Sciatic nerve (tissue), 2 donors: ENCODE measurements at places on chromosomes 2 and 18.

GRCh38 chr18:48834413-48835031 lies 116.2 kb downstream of the SMAD7 start:
- DNase-seq: peak; percentile 77

GRCh38 chr18:7941533-7941932 lies 374.4 kb downstream of the PTPRM start:
- no peak for DNase-seq

- DNase-seq: no peak
These were observed 40.4 kb downstream of the RMP24 start for GRCh38 chr18:36012891-36013290.

DNA sequence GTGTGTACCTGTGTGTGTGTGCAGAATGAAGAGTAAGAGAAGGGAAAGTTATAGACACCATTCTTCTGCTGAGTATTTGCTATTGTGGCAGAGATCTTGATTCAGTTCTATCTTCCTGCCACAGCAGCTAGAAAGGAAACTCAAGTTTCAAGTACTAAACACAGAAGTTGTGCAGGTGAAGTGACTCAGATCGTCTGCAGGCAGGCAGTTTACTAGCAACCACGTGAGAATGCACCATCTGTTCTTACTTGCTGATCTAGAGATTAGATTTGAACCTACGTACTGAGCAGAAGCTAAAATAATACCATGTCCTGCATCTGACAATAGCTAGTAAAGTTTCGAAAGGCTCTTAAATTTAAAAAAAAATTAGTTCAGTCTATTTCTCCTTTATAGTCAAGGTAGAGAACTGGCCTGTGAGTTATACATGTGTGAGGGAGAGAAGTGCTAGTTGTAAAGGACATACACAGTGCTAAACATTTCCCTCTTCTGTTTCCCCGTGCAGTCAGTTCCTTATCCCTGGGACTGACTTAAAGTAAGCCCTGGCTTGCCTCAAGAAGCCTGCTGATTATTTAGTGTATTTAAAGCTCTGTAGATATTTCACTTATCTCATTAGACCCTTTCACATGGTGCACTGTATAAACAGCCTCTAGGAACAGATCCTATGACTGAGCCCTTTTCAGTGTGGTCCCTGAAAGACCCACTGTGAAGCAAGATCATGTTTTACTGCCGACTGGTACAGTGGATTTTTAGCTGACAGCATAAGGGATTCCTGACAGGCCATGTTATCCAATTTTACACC lies 45.0 kb downstream of the SLC38A11 start:
- no peak for DNase-seq

DNA sequence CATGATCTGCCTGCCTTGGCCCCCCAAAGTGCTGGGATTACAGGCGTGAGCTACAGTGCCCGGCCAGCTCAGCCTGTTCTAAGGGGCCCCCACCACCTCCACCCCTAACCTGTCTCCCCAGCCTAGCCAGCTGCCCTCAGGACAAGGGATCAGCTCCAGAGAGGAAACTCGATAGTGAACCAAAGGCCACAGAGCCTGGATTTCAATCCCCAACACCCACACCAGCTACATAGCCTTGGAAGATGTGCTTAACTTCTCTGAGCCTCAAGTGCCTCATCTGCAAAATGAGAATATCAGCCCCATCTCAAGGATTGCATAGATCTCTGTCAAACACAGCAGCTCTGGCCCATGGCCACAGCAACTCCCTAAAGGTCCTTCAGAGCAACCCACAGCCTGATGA lies 32.0 kb downstream of the BIN1 start:
- no peak for DNase-seq

DNA sequence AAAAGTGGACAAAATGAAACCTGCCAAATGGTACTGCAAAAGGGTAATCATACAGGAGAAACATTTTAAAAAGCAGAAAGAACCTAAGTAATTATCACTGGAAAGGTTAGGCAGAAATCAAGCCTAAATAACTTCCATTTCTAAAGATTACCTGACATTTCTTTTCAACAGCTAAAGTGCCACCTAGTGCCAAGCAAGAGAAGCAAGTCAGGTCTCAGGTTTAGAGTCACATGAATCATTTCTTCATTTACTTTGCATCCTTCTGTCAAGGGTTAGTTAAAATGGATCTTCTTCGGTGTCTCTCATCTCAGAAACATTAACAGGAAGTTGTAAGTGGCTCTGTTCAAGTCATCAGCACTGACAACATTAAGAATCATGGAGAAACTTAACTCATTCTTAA lies 90.3 kb downstream of the AKAIN1 start:
- no peak for DNase-seq

DNA sequence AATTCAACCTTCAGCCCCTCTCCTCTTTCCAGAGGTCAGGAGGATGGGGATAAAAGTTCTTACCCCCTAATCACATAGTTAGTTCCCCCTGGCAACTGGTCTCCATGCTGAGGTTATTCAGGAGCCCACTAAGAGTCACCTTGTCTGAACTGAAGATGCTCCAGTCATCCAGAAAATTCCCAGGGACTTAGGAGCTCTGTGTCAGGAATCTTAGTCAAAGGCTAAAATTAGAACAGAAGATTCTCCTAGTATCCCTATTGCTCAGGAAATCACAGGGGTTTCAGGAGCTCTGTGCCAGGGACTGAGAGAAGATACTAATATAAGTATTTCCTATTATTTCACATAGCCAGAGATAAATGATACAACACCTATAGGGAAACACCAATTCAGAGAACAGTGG lies 37.3 kb upstream of the LONRF2 start:
- no peak for DNase-seq

DNA sequence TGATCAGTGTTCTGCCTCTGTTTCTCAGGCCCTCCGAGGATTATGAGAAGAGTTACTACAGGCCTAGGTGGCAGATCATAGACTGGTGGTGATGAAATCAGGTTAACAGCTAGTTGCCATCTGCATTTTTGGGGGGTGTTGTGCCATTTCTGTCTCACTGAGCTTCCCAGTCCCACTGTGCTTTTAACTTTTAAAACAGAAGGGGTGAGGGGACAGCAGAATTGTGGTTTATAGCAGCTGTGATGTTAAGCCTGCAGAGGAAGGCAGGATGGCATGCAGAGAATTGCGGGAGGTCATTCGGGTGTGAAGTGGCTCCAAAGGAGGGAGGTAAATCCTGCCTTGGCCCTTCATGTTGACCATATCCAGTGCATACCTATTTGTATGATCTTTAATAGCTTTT lies 5.0 kb downstream of the CAB39 start:
- no peak for DNase-seq

GRCh38 chr2:209519271-209519670 lies 95.4 kb downstream of the MAP2 start:
- DNase-seq: no peak

GRCh38 chr18:7207366-7207915 lies 23.4 kb upstream of the LRRC30 start:
- no peak for DNase-seq

GRCh38 chr18:76414936-76415621 lies 80.0 kb downstream of the ZNF516 start:
- DNase-seq: no peak

- DNase-seq: no peak
These were observed 20.1 kb downstream of the ARID5A start for GRCh38 chr2:96556441-96557330.

GRCh38 chr2:164932377-164932776 lies 22.9 kb downstream of the SLC38A11 start:
- no peak for DNase-seq

GRCh38 chr2:230582851-230583283 lies 129.8 kb upstream of the CAB39 start:
- no peak for DNase-seq

GRCh38 chr18:46636040-46636630 lies 20.9 kb downstream of the LOXHD1 start:
- no peak for DNase-seq

DNA sequence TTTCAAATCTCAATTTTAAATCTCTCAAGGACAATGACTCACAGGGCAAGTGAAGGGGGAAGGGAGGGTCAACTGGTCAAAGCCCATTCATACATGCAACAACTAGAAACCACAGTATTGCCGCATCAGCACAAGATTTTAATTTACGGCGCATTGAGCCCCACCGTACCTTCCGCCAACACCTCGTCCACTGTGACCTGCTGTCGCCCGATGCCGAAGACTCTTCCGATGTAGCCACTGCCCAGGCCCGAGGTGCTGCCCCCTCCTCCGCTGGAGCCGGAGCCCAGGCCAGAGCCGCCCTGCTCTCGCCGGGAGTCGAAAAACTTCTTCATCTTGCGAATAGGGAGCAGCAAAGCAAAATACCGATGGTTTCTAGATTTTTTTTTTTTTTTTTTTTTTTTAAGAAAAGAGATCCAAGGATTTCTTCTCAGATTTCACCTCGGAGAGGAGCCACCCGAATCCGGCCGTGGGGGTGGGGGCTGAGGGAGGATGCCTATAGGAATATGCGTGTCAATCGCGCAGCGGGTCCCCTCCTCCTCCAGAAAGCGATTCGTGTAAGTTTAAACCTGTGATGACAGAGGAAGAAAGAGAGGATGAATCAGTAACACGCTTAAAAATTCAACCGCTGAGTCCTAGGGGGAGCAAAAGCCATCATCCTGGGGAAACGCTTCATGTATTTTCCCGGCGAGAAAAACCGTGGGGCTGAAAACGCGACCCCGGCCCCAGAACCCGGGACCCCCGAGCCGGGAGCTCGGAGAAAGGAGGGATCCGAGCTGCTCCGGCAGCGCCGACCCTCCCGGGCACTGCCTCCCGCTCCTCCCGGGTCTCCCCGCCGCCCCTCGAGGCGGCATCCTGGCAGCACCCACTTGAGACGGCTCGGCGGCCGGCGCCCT lies 584 bp downstream of the AAK1 start:
- DNase-seq: peak; percentile 79

GRCh38 chr2:210169516-210170195 lies 1.6 kb downstream of the KANSL1L start:
- DNase-seq: no peak

- DNase-seq: no peak
These were observed 38.0 kb downstream of the NPAS2 start for GRCh38 chr2:100857915-100858314.

- no peak for DNase-seq
These were observed 48.5 kb downstream of the CPO start for GRCh38 chr2:206987810-206988209.

DNA sequence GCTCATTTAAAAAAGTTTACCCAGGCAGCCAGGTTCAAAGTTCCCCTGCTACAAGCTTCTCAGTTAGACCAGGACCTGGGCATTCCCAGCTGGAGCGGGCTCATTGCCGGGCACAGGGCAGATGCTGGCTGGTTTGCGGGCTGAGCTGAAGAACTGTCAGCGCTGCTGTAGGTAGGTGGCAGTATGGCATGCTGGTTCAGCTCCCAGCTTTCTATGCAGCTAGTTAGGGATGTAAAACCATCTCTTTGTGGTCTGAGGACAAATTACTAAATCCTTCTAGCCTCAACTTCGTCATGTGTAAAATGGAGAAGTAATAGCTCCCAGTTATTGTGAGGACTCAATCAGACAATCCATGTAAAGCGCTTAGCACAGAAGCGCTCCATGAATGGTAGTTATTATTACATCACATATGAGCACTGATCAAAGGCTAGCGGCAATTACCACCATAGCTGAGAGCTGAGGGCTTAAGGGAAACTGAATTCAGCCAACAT lies 2.4 kb upstream of the LDLRAD4 start:
- DNase-seq: peak; percentile 82

- no peak for DNase-seq
These were observed 3.5 kb upstream of the LIPG start for GRCh38 chr18:49558356-49558755.

GRCh38 chr2:86311879-86312278 lies 25.5 kb downstream of the REEP1 start:
- no peak for DNase-seq

GRCh38 chr2:117983040-117983439 lies 30.8 kb downstream of the CCDC93 start:
- no peak for DNase-seq

DNA sequence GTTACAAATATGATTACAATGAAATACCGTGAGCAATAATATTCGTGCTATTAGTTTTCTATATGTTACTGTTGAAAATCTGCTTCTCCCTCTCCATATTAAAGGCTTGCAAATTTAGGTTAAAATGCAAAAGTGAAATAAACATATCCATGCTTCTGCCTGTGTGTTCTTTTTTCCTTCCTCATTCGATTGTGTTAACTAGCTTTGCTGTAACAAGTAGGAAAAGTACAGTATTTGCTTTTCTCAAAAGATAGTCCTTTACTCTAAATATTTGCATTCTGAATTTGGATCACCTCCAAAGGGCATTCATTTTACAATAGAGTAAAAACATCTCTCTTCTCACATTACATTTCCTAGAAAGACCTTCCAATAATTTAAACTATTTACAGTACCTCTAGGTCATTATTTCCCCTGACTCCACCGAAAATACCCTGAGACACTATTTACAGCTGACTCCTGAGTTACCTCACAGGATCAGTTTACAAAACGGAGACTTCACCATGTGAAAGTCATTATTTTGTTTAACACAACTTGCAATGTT lies 835.0 kb upstream of the FANCL start:
- no peak for DNase-seq

- no peak for DNase-seq
These were observed 150.3 kb upstream of the NDUFV2 start for GRCh38 chr18:8952174-8952573.

- DNase-seq: no peak
These were observed 2.3 kb upstream of the LPIN2 start for GRCh38 chr18:3015204-3015592.

- DNase-seq: no peak
These were observed 6.6 kb upstream of the C2orf72 start for GRCh38 chr2:231030725-231031124.

DNA sequence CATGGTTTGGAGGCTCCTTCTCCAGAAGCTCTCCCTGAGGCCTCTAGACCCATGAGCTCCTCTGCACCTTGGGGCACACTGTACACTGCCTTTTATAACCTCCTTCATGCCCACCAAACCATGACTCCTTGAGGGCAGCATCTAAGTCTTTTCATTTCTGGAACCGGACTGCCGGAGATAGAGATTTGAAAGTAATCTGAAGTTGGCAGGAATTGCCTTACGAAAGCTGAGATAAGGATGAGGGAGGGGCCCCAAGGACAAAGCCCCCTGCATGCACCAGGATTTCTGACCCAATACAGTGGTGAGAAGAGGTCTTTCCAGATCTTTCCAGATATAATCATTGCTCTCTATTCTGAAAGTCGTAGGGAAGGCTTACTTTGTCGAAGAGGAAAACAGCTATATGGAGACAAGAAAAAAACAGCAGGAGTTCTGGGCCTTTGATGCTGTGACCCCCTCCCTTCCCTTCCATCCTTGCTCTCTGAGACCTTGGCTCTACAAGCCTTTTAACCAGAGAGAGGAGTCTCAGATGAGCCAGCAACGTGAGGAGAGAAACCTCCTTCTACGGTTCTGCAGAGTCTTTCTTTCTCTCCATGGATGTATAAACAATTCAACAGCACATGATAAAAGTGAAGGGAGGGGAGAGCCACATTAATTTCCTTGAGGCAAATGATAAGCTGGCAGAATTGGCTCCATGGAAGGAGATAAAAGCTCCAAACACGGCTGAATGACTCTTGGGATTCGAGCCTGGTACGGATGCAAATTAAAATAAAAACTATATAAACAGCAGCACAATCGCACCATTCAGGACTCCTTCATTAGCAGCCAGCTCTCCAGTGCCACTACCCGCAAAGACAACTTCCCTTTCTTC lies 88.0 kb upstream of the RTN4 start:
- DNase-seq: no peak

- no peak for DNase-seq
These were observed 141.5 kb upstream of the FN1 start for GRCh38 chr2:215577356-215577755.

- no peak for DNase-seq
These were observed 14.3 kb downstream of the KCNK3 start for GRCh38 chr2:26706616-26707473.
